Natural killer cell (primary cell): ENCODE measurements at places on chromosomes 1 and 21.

- DNase-seq = peak; percentile 81
Measured at GRCh38 chr21:34889320-34889675, 159.8 kb downstream of the RUNX1 start.

- DNase-seq = no peak
Measured at GRCh38 chr1:30879126-30879786, 29.3 kb downstream of the SDC3 start.

GRCh38 chr1:183043872-183044854, 20.9 kb downstream of the LAMC1 start:
- no peak for DNase-seq

- DNase-seq = no peak
Measured at GRCh38 chr1:24754229-24754628, 9.0 kb downstream of the CLIC4 start.

GRCh38 chr1:201609661-201610318, 70.9 kb downstream of the NAV1 start:
- DNase-seq = no peak
